HFFc6 (cell line): ENCODE measurements at places on chromosomes 5 and 9. TPM values are rescaled to one million over a fixed set of nuclear protein-coding genes. Genes with fewer than 3 reads are reported as not detected.

The FOXI1 gene
- total RNA-seq: not detected in 3 replicates

The GCNT4 gene
- total RNA-seq: 5.4 to 12.5 TPM (median 6.0 TPM) in 3 replicates

The DNAJC25 gene
- 10.0 to 10.4 TPM (median 10.4 TPM) in 3 replicates for total RNA-seq

DNA sequence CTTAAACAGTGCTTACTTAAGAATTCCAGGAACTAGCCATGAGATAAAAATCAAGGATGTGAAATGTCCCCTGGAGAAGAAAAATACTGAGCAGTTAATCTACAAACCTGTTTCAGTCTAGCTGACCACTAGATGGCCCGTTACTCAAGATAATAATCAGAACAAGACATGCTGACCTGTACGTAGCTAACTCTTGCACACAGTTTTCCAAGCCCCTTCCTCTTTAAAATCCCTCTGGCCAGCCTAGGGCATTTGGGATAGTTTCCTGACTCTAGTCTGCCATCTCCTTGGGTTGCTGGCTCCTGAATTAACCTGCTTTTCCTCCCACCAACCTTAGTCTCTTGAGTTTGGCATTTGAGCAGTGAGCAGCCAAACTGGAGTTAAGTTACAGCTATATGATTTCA is 59.2 kb upstream of the TRAF1 start:
- no peaks in the 10 kb centered on the region; the same call in 1 of the 2 replicates for H3K27me3 ChIP-seq
- peak overlapping the region; percentile 34; the same call in 1 of the 2 replicates for H3K4me3 ChIP-seq
- peaks cover 26% of the 10 kb centered on the region for H3K4me1 ChIP-seq
- H3K27ac ChIP-seq: peak overlapping the region; percentile 47; the same call in 1 of the 2 replicates
- H3K36me3 ChIP-seq: no peaks in the 10 kb centered on the region
- DNase-seq: peak; percentile 77

The LCN10 gene
- not detected in 3 replicates for total RNA-seq

GRCh38 chr5:178116143-178116885 is 3.0 kb downstream of the N4BP3 start:
- no peaks in the 10 kb centered on the region; the same call in 1 of the 2 replicates for H3K36me3 ChIP-seq
- no peak overlapping the region for H3K27ac ChIP-seq
- peaks cover 28% of the 10 kb centered on the region for H3K27me3 ChIP-seq

DNA sequence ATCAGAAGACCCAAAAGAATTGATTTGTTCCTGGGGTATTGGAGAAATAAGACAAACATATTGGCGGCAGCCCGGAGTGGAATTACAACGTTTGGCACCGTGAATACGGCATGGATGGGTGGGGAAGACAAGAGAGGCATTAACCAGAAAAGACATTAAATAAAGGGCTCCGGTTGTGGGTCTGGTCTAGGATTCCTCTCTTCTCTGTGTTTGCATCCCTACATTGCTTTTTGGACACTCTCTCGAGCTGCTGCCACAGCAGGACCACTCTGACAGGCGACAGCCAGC is 138.7 kb upstream of the PALM2AKAP2 start:
- DNase-seq: no peak
- peaks cover 45% of the 10 kb centered on the region for H3K27me3 ChIP-seq
- H3K4me1 ChIP-seq: no peaks in the 10 kb centered on the region
- H3K27ac ChIP-seq: no peak overlapping the region
- H3K4me3 ChIP-seq: no peak overlapping the region
- no peaks in the 10 kb centered on the region for H3K36me3 ChIP-seq

The MARCOL gene
- not detected in 3 replicates for total RNA-seq

The RASGEF1C gene
- total RNA-seq: not detected in 3 replicates

The STKLD1 gene
- 0.92 to 1.4 TPM (median 1.3 TPM) in 3 replicates for total RNA-seq

The LEAP2 gene
- total RNA-seq: 0.24 to 0.51 TPM (median 0.41 TPM) in 3 replicates

- no peak overlapping the region for H3K4me3 ChIP-seq
- no peaks in the 10 kb centered on the region for H3K36me3 ChIP-seq
Observed at GRCh38 chr9:128026773-128027541, 40.2 kb downstream of the NAIF1 start.

- H3K4me1 ChIP-seq: peaks cover 78% of the 10 kb centered on the region
- DNase-seq: no peak
- H3K27ac ChIP-seq: peak overlapping the region; percentile 35
- peaks cover 8% of the 10 kb centered on the region for H3K36me3 ChIP-seq
- no peak overlapping the region for H3K4me3 ChIP-seq
Observed at GRCh38 chr5:169702693-169703481, 65.8 kb downstream of the DOCK2 start.

GRCh38 chr9:13445103-13445500 is 165.6 kb upstream of the MPDZ start:
- peaks cover 9% of the 10 kb centered on the region; the same call in 1 of the 2 replicates for H3K27me3 ChIP-seq
- no peak overlapping the region for H3K4me3 ChIP-seq
- H3K27ac ChIP-seq: no peak overlapping the region
- H3K4me1 ChIP-seq: no peaks in the 10 kb centered on the region
- no peaks in the 10 kb centered on the region for H3K36me3 ChIP-seq

The CORO2A gene
- 1.2 to 2.4 TPM (median 2.0 TPM) in 3 replicates for total RNA-seq

The GPRIN1 gene
- total RNA-seq: 2.3 and 2.8 TPM in 2 replicates

GRCh38 chr9:68817079-68817875 is 112.2 kb downstream of the PIP5K1B start:
- peaks cover 1% of the 10 kb centered on the region; the same call in 1 of the 2 replicates for H3K27me3 ChIP-seq
- no peaks in the 10 kb centered on the region for H3K4me1 ChIP-seq

The STC2 gene
- 72.7 to 89.0 TPM (median 78.4 TPM) in 3 replicates for total RNA-seq

DNA sequence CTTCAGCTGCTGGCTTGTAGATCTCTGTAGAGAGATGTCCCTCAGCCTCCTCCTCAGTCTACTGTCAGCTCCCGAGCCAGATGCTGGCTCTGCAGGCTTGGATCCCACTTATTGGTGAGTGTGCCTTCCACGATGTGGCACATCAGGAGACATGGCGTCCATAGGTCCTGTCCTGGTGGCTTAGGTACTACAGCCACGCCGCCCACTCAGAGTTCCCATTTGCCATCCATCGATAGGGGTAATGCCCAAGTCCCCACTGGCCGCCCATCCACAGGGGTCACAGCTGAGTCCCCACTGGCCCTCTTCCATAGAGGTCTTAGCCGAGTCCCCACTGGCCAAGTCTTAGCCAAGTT is 17.3 kb downstream of the EXOC3 start:
- DNase-seq: no peak
- H3K4me3 ChIP-seq: no peak overlapping the region
- H3K27me3 ChIP-seq: no peaks in the 10 kb centered on the region; the same call in none of the 2 replicates
- H3K36me3 ChIP-seq: peaks cover 54% of the 10 kb centered on the region
- peaks cover 19% of the 10 kb centered on the region for H3K4me1 ChIP-seq

DNA sequence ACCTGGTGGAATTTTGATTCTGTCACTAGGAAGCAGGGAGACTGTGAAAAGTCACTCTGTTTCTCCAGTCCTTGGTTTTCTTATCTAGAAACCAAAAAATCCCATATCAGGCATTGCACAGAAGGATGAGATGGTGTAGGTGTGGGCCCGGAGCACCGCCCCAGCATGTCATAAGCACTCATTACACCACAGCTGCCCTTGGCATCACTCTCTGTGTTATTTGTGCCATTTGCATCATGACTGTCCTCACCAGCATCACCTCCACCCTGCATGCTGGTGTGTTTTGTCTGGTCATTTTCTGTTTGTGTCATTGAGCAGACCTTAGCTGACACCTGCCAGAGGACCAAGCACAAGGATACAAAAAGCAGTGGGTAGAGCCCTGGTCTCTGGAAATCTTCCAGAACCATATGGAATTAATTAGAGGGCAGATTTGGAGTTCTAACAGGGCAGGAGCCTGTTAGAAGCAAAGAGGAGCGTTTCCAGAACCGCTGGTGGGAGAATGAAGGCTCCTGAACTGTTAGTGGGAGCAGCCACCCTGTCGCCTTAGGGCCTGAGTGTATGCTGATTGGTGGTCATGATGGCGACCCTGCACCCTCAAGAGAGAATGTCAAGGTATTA is 99.3 kb downstream of the AMBP start:
- H3K4me1 ChIP-seq: peaks cover 13% of the 10 kb centered on the region
- peak; percentile 10 for DNase-seq
- H3K36me3 ChIP-seq: no peaks in the 10 kb centered on the region
- H3K27me3 ChIP-seq: no peaks in the 10 kb centered on the region; the same call in 1 of the 2 replicates
- H3K4me3 ChIP-seq: no peak overlapping the region
- H3K27ac ChIP-seq: no peak overlapping the region

- peaks cover 88% of the 10 kb centered on the region for H3K4me1 ChIP-seq
- peak; percentile 33 for DNase-seq
- H3K4me3 ChIP-seq: peak overlapping the region; percentile 59
- peak overlapping the region; percentile 98 for H3K27ac ChIP-seq
- peaks cover 4% of the 10 kb centered on the region; the same call in 1 of the 2 replicates for H3K36me3 ChIP-seq
- H3K27me3 ChIP-seq: peaks cover 5% of the 10 kb centered on the region
Observed at GRCh38 chr5:179268966-179269693, 76.1 kb downstream of the ADAMTS2 start.

The LHX3 gene
- not detected in 3 replicates for total RNA-seq

DNA sequence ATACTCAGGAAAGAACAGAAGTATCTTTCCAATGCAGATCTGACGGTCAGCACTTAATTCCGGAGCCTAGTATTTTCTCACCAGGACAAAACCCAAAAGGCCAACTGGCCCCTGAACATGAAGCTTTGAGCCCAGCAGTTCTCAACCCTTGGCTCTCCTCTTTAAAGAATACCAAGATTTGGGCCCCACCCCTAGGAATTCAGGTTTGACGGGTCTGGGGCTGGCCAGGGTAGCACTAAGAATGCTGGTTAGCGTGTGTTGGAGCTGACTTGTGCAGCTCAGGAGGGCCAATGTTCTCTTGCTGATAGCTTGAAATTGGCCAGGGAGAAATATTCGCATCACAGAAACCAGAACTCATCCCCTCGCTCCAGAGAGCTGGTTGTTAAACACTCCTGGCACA is 88.3 kb upstream of the PTCH1 start:
- H3K27ac ChIP-seq: no peak overlapping the region
- no peaks in the 10 kb centered on the region for H3K36me3 ChIP-seq
- H3K27me3 ChIP-seq: peaks cover 14% of the 10 kb centered on the region
- no peaks in the 10 kb centered on the region for H3K4me1 ChIP-seq
- no peak overlapping the region for H3K4me3 ChIP-seq

The FAM78A gene
- 0.26 to 0.76 TPM (median 0.45 TPM) in 3 replicates for total RNA-seq

DNA sequence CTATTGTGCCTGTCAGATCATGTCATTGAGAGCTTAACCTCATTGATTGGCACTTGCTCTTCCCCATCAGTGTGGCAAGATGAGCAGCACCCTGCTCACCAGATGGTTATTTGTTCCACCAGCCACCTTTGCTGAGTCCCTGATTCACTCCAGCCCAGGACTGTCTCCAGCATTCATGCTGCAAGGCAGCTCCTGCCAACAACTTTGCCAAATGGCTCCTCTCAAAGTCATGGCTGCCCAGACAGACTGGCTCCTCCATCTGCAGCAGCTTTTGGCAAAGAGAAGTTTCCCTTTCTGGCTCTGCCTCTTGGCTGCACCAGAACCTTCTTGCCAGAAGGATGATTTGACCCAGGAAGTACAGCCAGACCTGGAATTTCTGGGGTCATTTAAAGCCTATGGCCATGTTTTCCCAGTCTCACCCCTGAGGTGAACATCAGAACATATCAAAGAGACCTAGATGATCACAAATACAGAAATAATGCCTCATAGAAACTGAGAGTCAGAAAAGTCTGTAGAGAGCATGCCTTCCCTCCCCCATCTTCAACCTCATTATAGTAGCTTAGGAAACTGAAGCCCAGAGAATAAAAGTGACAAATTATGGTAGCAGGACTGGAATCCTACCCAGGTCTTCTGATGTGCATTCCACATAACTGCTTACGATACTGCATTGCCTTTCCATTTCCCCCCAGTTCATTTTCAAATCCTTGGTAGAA is 10.4 kb downstream of the PPP2R2B start:
- no peak overlapping the region for H3K27ac ChIP-seq
- H3K27me3 ChIP-seq: no peaks in the 10 kb centered on the region; the same call in 1 of the 2 replicates
- no peak for DNase-seq

- H3K36me3 ChIP-seq: peaks cover 15% of the 10 kb centered on the region
- peaks cover 2% of the 10 kb centered on the region for H3K27me3 ChIP-seq
- H3K27ac ChIP-seq: no peak overlapping the region
- H3K4me1 ChIP-seq: peaks cover 14% of the 10 kb centered on the region
- no peak overlapping the region for H3K4me3 ChIP-seq
- DNase-seq: no peak
Observed at GRCh38 chr5:43148417-43148816, 27.7 kb downstream of the ZNF131 start.

GRCh38 chr5:19196631-19197030 is 791.4 kb downstream of the CDH18 start:
- H3K27me3 ChIP-seq: no peaks in the 10 kb centered on the region

DNA sequence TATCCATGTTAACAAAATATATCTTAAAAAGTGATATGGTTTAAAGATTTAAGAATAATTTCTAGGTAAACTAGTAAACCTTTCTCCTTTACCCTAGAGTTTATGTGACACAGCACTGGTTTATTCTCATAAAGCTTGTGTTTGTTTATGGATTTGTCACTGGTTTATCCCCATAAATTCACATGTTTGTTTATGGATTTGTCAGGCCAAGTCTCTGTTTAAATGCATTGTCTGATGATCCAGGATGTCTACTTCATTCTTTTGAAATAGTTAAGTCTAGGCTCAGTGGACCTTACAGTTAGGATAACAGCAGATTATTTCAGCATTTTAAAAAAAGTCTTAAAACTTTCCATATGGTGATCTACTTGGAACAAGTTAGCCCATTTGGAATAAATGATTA is 334.0 kb downstream of the ARRDC3 start:
- no peaks in the 10 kb centered on the region; the same call in none of the 2 replicates for H3K27me3 ChIP-seq
- no peak overlapping the region for H3K27ac ChIP-seq
- no peak overlapping the region for H3K4me3 ChIP-seq
- H3K36me3 ChIP-seq: no peaks in the 10 kb centered on the region
- peaks cover 7% of the 10 kb centered on the region; the same call in 1 of the 2 replicates for H3K4me1 ChIP-seq

The CBY3 gene
- not detected in 3 replicates for total RNA-seq

GRCh38 chr5:95486191-95486590 is 68.6 kb downstream of the SKIC3 start:
- no peak overlapping the region for H3K4me3 ChIP-seq
- H3K36me3 ChIP-seq: peaks cover 57% of the 10 kb centered on the region
- H3K4me1 ChIP-seq: no peaks in the 10 kb centered on the region
- no peak for DNase-seq
- H3K27me3 ChIP-seq: no peaks in the 10 kb centered on the region

The CERCAM gene
- total RNA-seq: 129 to 167 TPM (median 160 TPM) in 3 replicates

The TLE4 gene
- total RNA-seq: 119 to 186 TPM (median 140 TPM) in 3 replicates
